ENCODE measurements at places on chromosomes 13 and 19.

- no peaks in the 10 kb centered on the region for H3K4me1 ChIP-seq
- H3K36me3 ChIP-seq: no peaks in the 10 kb centered on the region
- no peak overlapping the region for H3K4me3 ChIP-seq
- H3K27ac ChIP-seq: no peak overlapping the region
Measured at GRCh38 chr19:42121036-42121621, 11.1 kb downstream of the POU2F2 start.

GRCh38 chr19:42086770-42087550 is 11.0 kb downstream of the ZNF574 start:
- H3K36me3 ChIP-seq: no peaks in the 10 kb centered on the region
- no peaks in the 10 kb centered on the region for H3K27me3 ChIP-seq
- H3K4me1 ChIP-seq: no peaks in the 10 kb centered on the region
- H3K27ac ChIP-seq: no peak overlapping the region

DNA sequence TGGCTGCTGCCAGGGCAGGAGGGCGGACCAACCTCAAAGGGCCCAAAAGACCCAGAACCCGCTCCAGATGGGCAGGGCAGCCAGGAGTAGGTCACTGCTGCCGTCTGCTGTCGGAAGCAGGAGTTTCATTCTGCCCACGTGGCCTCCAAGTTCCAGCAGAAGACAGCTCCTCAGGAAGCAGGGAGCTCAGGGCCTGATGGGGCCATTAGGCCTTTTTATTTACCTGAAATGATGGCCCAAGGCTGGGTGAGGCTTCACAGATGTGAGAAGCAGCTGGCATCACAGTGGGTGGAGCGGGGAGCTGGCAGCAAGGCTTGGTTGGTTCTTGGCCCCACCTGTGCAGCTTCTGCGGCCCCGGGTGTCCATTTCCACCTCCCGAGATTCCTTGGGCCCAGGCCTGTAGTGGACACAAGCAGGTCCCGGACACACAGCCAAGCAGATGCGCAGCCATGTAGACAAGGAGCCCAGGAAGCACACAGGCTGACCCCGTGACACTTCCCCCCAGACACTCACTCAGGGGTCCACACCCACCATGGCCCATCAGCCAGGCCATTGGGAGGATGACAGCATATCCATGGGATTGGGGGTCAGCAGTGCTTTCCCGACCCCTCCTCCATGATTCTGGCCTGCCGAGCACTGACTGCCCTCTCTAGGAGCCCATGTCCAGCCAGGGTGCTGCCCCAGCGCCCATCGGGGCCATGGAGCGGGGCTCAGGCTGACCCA is 26.4 kb downstream of the C13orf46 start:
- no peaks in the 10 kb centered on the region for H3K36me3 ChIP-seq
- H3K27ac ChIP-seq: no peak overlapping the region
- peak; percentile 68 for DNase-seq
- no peaks in the 10 kb centered on the region for H3K27me3 ChIP-seq
- peaks cover 5% of the 10 kb centered on the region for H3K4me1 ChIP-seq

GRCh38 chr19:13729859-13730258 is 34.5 kb upstream of the MRI1 start:
- H3K4me3 ChIP-seq: no peak overlapping the region
- no peaks in the 10 kb centered on the region for H3K36me3 ChIP-seq
- no peaks in the 10 kb centered on the region for H3K27me3 ChIP-seq
- H3K27ac ChIP-seq: no peak overlapping the region
- H3K4me1 ChIP-seq: peaks cover 12% of the 10 kb centered on the region

DNA sequence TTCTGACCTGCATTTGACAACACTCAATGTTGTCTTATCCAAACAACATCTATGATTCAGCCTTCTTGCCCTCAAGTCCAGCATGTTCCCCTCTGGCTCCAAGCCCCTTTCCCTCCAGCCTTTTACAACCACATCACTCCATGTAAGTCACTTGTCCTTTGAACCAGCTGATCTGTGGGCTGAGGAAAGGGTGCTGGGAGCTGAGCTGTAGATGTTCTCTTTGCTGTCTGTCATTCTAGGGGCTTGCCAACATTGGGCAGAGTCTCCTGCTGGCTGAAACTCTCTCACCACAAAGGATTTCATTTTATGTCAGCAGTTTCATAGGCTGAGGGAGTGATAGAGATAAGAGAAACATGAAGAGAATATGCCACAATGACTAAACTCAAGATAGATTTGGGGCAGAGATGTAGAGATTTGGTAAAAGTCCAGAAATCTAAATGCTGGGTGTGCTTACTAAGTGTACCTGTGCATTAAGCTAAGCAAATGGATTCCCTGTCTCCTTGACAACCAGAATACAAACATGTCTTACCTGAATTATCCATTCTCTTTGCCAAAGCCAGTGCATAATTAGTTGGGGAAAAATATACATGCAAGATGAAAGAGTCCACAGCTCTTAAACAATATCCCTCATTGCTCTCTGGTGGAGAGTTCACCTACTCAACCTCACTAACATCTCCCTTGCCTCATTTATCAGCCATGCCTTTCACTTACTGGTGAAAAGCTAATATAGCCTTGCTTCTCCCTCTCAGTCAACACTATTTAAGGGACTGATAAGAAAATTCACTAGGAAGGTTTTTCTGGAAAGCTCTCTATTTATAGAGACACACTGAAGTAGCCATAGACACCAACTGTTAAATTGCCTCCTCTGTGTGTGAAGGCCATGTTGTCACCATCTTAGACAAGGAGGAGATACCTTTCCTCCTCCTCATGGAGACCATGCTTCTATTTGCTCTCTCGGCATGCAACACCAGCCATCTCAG is 175.5 kb upstream of the SERP2 start:
- H3K36me3 ChIP-seq: no peaks in the 10 kb centered on the region
- no peak overlapping the region for H3K27ac ChIP-seq
- peaks cover 19% of the 10 kb centered on the region for H3K4me1 ChIP-seq
- no peaks in the 10 kb centered on the region for H3K27me3 ChIP-seq

DNA sequence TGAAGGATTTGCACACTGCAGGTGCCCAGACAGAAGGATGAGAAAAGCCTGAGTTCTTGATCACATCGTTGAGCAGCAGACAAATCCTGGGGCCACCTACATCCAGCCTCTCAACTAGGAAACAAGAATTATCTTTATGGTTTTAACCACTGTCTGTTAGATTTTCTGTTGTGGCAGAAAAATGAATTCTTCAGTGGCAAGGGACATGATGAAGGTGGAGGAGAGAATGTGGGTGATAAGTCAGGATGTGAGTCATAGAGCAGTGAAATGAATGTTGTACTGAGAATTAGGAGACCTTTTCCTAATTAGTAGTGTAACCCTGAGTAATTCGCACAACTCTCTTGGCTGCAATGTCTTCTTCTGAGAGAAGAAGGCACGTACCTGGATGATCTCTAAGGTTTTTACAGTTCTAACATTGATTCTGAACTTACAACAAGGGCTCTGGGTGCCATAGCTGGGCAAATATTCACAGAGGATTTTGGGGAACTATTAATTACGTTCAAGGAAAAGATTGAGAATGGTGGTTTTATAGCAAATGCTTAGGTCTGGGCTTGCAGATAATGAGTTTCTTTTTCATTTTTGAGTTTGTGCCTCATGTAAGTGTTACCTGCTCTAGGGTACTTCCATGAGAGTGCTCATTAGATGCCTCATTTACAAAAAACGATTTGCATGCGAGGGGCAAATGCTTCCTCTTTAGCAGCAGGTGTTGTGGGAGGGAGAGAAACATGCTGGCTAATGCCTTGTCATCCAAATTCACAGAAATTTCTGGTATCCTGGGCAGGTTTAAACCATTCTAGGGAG is 111.0 kb upstream of the KL start:
- no peak overlapping the region for H3K27ac ChIP-seq
- no peaks in the 10 kb centered on the region for H3K27me3 ChIP-seq
- no peaks in the 10 kb centered on the region for H3K36me3 ChIP-seq
- H3K4me3 ChIP-seq: no peak overlapping the region
- DNase-seq: no peak

DNA sequence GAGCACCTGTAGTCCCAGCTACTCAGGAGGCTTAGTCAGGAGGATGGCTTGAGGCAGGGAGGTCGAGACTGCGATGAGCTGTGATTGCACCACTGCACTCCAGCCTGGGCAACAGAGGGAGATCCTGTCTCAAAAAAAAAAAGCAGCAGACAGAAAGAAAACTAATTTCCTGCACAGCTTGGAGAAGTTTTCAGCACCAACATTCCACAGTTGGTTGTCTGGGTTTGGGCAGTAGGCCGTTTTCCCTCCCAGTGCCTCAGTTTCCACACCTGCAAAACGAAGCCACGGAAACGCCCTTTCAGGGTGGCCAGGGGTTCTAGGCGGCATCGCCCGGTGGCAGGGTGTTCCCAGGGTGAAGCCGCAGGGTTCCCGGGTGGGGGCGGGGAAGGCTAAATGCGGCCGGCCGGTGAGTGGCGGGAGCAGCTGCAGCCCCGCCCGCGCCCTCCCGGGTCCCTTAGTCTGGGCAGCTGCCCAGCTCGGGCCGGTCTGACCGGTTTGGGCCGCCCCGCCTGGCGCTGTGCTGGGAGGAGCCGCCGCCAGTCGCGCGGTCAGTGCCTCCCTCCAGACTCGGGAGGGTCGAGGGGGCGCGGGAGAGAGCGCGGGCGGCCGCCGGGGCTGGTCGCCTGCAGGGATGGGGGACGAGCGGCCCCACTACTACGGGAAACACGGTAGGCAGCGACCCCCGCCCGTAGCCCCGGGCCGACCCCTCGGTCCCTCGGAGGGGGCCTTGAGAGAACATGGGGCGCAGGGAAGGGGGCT is at the start of gene SLC44A2:
Gene SLC44A2, plus strand, starts transcription at position 551 of the 759 bp plus-strand sequence. Its CDS starts 81 bp downstream, at position 632.
- DNase-seq: peak; percentile 90
- H3K27me3 ChIP-seq: no peaks in the 10 kb centered on the region
- peaks cover 29% of the 10 kb centered on the region for H3K4me1 ChIP-seq
- H3K27ac ChIP-seq: peak within 1 kb of the TSS; percentile 92
- H3K36me3 ChIP-seq: peaks cover 32% of the 10 kb centered on the region
- H3K4me3 ChIP-seq: peak within 1 kb of the TSS; percentile 93

DNA sequence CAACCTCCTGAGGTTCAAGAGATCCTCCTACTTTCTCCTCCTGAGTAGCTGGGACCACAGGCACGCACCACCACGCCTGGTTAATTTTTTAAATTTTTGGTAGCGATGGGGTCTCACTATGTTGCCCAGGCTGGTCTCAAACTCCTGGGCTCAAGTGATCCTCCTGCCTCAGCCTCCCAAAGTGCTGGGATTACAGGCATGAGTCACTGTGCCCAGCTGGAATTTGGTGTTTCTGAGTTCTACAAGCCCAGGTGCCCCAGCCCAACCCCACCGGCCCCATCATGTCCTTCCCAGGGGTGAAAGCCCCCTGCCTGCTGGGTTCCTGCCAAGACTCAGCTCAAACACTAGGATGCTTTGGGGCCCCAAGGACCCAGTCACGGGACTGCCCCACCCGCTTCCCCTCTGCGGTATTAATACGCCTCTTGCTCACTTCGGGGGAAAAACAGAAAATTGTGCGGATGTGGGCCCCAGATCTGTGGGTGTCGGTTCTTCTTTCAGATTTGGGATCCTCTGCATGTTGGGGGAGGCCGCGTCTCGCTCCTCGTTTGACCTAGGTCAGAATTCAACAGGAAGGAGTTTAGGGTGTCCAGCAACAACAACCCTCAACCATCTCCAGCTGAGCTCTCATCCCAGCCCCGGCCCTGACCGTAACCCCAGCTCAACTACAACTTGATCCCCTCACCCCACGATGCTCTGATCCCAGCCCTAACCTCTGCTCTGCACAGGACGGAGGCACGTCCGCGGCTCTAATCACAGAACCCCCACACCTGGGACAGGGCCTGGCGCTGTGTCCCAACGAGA is 3.7 kb upstream of the FCER2 start:
- no peak overlapping the region for H3K27ac ChIP-seq
- no peak overlapping the region for H3K4me3 ChIP-seq
- DNase-seq: peak; percentile 63
- H3K4me1 ChIP-seq: no peaks in the 10 kb centered on the region

- no peaks in the 10 kb centered on the region for H3K36me3 ChIP-seq
- H3K27ac ChIP-seq: no peak overlapping the region
- H3K4me3 ChIP-seq: no peak overlapping the region
- no peak for DNase-seq
- no peaks in the 10 kb centered on the region for H3K27me3 ChIP-seq
- H3K4me1 ChIP-seq: no peaks in the 10 kb centered on the region
Measured at GRCh38 chr13:52361225-52361624, 44.7 kb downstream of the THSD1 start.

DNA sequence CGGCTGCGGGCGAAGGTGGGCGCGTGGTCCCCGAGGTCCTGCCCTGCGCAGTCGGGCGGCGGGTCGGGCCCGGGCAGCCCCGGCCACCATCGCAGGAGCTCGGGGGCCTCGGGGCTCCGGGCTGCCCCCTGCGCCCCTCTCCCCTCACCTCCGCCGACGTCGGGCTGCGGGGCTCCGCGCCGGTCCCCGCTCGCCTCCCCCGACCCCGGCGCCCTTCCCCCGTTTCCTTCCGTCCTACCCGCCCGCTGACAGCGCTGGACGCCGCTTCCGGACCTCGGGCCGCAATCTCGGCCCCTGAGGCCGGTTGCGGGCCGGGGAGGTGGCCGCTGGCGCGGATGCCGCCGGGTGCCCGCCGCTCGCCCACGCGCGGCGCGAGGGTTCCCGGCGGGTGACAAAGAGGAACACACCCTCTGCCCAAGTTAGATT is 720 bp downstream of the FARP1 start:
- H3K4me1 ChIP-seq: peaks cover 9% of the 10 kb centered on the region
- H3K27me3 ChIP-seq: no peaks in the 10 kb centered on the region
- no peaks in the 10 kb centered on the region for H3K36me3 ChIP-seq
- DNase-seq: peak; percentile 60
- H3K27ac ChIP-seq: peak overlapping the region; percentile 65

GRCh38 chr19:34888091-34888490 is 38.6 kb upstream of the ZNF30 start:
- no peak overlapping the region for H3K27ac ChIP-seq
- DNase-seq: no peak
- no peaks in the 10 kb centered on the region for H3K27me3 ChIP-seq
- no peaks in the 10 kb centered on the region for H3K4me1 ChIP-seq

DNA sequence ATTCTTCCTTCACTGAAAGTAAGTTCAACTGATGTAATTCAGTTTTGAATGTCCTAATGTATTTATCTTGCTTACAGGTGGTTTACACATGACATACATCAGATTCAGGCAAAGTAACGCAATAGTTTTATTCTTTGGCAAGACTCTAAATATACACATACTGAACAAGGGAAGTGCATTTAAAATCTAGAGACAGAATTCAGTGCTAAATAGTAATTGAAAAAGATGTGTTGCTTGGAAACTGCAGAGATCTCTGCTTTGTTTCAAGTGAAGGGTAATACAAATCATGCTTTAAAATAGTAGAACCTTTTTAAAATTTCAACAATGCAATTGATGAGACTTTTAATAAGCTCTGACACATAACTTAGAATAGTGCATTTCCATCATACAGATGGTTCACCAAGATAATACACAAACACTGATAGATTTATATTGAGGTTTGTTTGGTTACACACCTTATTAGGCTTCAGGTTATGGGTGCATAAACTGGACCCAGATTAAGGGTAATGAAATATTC is 581.0 kb upstream of the MIR17HG start:
- H3K27me3 ChIP-seq: no peaks in the 10 kb centered on the region
- no peaks in the 10 kb centered on the region for H3K4me1 ChIP-seq
- no peaks in the 10 kb centered on the region for H3K36me3 ChIP-seq
- no peak overlapping the region for H3K27ac ChIP-seq
